Activated CD4-positive, alpha-beta T cell treated with anti-CD3 and anti-CD28 coated beads for 48 hours (primary cell): ENCODE measurements at places on chromosomes 1 and 21.
A peak's percentile ranks its signal among the peaks of the same experiment; 100 is the strongest.

DNA sequence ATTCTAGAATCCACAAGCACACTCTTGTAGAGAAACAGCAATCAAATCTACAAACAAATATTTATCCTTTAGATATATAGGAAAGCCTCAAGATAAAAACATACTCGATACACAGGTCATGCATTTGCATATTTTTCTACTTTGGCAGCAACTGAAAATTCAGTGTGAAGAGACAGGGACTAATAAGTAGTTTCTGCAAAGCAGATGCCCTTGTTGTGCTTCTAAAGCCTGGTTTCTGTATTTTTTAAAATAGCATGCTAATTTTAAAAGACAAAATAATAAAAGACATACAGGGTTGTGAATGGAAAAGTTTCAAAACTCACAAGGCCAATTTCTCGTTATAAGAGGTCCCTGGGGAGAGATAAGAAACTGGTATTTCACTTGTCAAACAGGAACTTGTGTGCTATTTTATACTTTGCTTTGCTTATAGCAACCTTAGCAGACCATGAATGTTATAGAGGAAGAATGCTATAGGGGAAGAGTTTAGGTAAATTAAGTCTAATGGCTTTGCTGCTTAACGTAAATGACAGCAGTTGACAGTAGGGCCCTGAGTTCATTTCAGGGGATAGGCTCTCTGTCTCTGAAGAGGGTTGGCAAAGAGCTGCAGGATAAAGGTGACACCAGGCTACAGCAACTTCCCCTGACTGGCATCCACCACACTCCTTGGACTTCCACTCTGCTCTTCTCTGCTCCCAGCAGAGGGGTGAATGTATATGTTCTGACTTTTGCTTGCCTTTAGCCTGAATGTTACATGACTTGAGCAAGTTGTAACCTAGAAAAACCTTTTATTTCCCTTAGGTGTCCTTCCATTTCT lies 9.4 kb upstream of the RGS13 start:
- DNase-seq, result no peak

- DNase-seq, result peak; percentile 5
Observed at GRCh38 chr1:197285526-197286205, 17.6 kb downstream of the CRB1 start.

DNA sequence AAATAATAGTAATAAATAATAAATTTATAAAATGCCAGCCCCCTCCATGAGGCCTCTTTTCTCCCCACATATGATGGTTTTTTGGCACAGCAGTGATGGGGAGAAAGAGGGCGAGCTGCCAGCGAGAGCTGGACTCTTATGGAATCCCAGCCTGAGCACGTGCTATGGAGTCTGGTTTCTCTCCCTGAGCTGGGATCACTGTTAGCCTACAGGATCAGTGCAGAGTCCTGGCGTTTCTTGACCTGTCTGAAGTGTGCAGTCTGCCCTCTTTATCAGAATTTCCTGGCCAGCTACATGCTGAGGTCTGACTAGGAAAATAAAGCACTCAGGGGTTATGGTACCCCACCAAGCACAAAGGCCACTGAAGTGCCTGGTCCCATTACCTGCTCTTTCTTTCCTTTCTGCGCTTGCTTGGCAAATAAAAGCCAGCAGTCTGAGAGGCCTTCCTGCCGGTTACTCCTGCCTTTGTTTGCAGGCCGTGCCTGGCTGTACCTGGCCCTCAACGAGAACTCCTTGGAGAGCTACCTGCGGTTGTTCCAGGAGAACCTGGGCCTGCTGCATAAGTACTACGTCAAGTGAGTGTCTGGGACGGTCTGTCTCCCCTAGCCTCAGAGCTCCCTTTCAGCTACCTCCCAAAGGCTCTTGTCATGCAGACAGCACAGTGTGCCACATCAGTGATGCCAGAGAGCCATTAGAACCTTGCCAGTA lies 18.5 kb upstream of the SLC25A34 start:
- DNase-seq, result no peak

- DNase-seq, result no peak
Observed at GRCh38 chr1:211735208-211736170, 60.1 kb upstream of the NEK2 start.

DNA sequence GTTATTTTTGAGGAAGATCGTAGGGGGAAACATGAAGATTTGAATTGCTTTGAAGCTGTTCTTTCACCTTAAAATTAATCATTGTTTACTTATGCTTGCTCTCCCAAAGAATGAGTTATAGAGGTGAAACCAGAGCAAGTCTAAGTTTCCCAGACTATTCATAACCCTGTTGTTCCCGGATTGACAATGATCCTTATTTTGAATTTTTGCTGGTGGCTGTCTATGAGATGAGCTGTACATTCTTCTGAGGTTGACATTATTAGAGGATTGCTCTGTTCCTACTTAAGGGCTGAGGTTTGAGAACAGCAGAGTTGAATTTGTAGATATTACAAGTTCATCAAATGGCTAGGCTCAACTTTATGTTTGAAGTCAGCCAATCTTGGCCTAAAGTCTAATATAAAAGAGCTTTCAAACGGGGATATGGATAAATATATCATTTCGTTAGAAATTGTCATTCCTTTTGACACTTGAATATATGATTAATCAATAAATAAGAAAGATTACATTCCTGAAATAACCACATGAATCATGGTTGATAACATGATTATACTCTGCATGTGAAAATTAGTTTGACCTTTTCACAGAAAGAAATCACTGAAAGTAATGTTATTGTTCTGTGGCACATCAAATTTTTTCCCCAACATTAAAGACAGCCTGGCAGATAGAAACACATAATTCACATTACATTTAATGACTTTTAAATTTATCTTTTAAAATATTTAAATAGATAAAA lies 19.1 kb upstream of the PDE4B start:
- no peak for DNase-seq

- DNase-seq, result no peak
Observed at GRCh38 chr21:28669321-28669720, 323.4 kb downstream of the LTN1 start.

GRCh38 chr1:109632671-109633346 lies 13.2 kb downstream of the AMPD2 start:
- no peak for DNase-seq

GRCh38 chr1:56070601-56071000 lies 508.8 kb downstream of the PLPP3 start:
- DNase-seq, result no peak

DNA sequence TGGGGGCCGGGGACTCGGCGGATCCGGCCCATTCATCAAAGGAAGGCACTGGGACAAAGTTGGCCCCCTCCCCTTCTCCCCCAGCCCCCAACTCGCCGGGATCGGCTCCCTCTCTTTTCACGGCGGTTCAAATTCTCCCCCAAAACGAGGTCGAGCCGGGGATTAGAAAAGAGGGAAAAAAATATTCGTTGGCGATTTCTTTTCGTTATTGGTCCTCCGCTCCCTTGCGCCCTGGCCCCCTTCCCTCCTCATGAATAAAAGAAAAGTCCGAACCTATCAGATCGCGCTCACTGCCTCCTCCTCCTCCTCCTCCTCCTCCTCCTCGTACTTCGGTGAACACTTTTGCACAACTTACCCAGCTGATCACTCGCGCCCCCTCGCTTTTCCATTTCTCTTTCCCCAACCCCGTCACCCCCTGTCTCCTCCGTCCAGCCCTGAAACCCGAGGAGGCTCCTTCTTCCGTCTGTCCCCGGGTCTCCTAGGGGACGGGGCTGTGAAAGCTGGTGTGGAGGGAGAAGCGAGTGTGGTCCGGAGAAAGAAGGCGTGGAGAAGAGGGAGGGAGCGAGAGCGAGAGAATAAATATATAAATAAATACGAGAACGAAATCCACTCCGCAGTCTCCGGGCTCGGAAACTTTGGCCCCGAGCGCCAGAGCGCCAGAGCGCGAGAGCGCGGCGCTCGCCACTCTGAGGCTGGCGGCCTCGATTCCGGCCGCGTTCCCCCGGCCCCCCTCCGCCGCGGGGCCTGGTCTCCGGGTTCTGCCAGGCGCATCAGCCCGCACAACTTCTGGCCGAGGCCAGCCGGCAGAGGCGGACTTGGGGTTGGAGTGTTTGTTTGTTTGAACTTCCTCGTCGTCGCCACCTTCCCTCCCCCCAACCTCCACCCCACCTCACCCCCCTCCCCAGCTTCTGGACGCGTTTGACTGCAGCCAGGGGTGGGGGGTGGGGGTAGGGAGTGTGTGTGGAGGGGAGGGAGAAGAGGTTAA lies at the start of gene PAX7:
Gene PAX7 (plus strand): TSS at position 336 of the 985 bp plus-strand sequence. CDS start 758 bp downstream, outside the sequence.
- no peak for DNase-seq

DNA sequence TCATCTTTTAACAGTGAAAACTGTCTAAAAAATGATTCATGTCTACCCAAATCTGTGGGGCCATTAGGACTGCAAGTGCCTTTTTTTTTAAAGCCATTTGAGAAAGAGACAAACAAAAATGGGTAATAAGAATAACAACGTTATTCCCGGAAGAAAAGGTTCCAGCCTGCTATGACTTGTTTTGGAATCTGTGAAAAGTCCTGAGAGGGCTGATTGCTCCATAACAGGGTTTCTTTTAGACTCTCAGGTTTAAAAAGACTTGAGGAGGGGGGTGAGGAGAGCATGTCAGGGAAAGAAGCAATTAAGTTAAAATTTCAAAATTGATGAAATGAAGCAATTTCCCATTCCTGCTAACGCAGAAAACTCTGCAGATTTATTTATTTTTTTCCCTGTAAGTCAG lies 56.4 kb downstream of the CACHD1 start:
- DNase-seq, result no peak

- no peak for DNase-seq
Observed at GRCh38 chr1:22883406-22883805, 89.3 kb downstream of the LACTBL1 start.

DNA sequence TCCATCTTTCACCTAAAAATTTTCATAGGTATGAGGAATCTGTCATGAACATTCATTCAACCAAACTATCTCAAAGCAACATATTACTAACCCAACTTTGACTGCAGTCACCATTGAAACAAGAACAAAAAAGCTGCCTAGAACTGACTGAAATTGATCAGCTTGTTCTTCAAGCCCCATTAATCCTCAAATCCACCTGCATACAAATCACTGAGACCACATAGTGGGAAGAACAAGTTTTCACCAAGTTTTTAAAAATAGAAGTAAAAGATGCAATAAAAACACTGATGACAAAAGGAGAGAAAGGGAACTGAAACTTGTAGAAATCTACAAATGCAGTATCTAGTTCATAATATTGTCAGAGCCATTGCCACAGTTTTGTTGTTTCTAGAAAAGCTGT lies 6.1 kb downstream of the SORT1 start:
- DNase-seq, result no peak

DNA sequence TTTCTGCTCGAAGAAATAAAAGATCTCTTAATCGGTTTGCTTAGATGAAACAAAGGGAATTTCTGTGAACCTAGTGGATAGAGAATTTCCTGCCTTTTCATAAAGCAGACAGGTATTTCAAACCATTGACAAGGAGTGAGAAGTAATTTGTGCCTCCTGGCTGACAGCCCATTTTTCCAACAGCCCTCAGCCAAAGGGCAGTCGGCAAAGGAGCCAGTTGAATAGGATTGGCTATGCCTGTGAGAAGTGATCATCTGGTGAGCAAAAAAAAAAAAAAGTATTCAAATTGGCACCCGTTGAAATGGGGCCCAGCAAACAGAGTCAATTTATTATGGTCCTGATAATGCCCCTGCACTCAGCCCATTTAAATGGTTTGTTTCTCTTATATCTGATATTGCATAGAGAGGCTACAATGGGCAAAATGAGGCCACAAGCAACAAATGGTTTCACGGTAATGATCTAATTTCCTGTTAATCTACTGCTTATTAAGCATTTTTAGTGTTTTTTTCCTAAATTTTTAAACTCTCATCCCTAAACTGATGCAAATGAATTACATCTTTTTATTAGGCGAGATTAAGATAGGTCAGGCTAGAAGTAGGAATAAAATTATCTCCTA lies 477.5 kb downstream of the NUF2 start:
- no peak for DNase-seq

DNA sequence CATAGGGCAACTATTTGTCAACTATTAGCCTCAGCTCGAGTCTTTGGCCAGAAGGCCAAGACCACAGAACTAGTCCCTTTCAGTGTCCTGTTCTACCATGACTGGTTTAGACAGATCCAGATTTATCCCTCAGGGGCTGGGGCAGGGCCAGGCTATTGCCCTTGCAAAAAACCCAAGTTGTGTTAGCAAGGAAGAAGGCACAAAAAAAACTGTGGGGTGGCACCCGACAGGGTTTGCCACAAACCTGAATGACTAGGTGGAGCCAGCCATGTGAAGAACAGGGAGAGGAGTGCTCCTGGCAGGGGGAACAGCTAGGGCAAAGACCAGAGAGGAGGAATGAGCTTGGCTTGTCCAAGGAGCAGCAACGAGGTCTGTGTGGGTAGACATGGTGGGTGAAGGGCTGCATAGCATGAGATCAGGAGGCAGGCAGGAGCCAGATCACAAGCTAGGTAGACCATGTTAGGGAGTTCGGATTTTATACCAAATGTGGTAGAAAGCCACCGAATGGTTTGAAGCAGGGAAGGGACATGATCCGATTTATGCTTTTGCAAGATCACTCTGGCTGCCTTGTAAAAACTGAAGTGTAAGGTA lies 4.3 kb downstream of the DCST1 start:
- DNase-seq, result no peak

DNA sequence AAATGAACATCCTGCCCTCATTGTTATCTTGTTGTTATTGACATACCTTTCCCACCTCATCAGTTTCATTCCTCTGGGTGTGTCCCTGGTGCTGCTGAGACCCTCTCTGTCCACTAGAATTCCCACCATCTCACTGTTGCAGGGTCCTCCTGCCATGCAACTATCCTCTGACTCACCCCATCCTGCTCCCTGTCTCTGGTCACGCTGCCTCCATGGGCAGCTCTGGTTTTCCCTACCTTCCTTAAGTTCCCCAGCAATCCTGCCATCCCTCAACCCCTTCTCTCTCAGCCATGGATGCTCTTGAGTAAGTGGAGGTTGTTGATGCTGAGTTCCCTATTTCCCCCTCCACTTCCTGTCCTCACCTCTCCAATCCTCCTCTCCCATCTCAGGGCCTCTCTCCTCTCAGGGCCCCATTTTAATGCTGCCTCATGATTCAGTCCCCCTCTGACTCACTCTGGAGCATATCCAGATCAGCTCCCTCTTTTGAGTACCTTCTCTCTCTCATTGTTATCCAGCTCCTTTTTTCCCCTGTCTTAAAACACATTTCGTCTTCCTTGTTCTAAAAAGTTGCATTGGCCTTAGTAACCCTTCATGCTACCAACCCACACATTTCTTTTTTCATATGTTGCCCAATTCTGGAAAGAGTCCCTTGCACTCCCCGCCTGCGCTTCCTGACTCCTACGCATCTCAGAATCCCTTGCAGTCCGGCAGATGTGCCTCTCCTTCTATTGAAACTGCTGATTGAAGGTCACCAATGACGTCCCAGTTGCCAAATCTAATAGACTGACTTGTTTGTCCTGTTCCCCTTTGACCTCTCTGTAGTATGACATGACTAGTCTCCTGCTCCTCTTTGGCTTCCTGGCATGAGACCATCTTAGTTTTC lies 92.0 kb downstream of the CNIH3 start:
- no peak for DNase-seq

GRCh38 chr21:33544451-33545195 lies 1.8 kb downstream of the SON start:
- DNase-seq, result no peak
